HT1080 (cell line): ENCODE measurements at places on chromosomes 1 and 21. TPM values are rescaled to one million over a fixed set of nuclear protein-coding genes. Genes with fewer than 3 reads are reported as not detected.

GREM2 gene
- not detected in 2 replicates for total RNA-seq

ADAMTSL4 gene
- 0.06 and 0.47 TPM in 2 replicates for total RNA-seq

CFAP74 gene
- not detected in 2 replicates for total RNA-seq

KCNN3 gene
- 0.20 and 0.34 TPM in 2 replicates for total RNA-seq

KLHDC8A gene
- not detected in 2 replicates for total RNA-seq

WNT3A gene
- total RNA-seq = not detected in 2 replicates

CRB1 gene
- not detected in 2 replicates for total RNA-seq

FOXO6 gene
- total RNA-seq = 0.90 and 0.97 TPM in 2 replicates

HHIPL2 gene
- 0.70 and 1.3 TPM in 2 replicates for total RNA-seq

C1orf210 gene
- total RNA-seq = not detected in 2 replicates

A3GALT2 gene
- not detected in 2 replicates for total RNA-seq

DNA sequence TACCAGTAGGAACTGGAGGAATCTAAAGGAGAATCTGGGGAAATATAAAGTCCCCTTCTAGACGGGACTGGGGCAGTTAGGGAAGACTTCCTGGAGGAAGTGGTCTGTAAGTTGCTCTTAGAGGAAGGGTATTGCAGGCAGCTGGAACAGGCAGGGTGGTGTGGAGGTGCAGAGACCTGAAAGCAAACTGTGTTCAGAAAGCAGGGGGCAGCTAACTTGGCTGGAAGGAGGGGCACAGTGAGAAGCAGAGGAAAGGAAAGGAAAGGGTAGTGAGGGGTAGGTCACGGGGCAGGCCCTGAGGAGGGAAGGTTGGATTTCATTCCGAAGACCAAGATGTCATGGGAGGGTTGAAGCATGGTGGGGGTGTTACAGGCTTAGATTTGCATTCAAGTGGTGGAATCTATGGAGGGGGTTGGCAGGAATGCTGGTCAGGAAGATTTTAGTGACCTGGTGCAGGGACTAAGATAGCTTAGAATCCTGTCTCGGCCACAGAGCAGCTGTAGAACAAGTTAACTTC, 240.7 kb downstream of the FOXD2 start:
- no peak for DNase-seq

DNA sequence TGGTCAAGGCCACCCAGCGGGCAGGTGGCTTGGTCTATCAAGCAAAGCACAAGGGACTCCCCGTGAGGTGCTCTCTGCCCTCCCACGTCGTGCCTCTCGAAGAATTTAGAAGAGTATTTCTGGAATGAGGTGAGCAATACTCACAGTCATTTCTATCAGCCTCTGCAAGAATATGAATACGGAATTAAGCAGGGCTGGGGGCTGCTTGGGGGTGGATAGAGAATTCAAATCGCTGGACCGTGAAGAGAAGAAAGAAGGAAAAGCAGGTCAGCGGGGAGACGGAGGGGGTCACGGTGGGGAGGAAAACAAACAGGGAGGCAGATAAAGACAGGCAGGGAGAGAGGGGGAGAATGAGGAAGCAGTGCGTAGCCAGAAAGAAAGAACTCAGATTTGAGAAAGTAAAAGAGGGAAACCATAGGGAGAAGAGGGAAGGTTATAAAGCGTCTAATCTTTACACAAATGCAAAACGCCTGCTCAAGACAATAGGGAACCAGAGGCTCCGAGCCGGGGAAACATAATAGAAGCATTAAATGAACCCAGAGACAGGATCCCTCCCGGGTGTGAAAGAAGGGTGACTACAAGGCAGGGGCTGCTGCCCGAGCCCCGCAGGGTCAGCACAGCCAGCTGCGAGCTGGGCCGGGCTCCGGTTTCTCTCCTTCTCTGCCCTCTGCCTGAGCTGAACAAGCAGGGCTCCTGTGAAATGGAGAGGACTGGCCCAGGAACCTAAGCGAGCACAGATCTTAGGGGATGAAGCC, 2.1 kb upstream of the EDN2 start:
- DNase-seq = no peak

- DNase-seq = no peak
Measured at GRCh38 chr1:86184426-86184825, 27.9 kb upstream of the COL24A1 start.

- no peak for DNase-seq
Measured at GRCh38 chr1:59815892-59816291, 1.1 kb downstream of the HOOK1 start.

- DNase-seq = peak; percentile 12
Measured at GRCh38 chr1:47785561-47786271, 211.5 kb downstream of the TRABD2B start.

- DNase-seq = no peak
Measured at GRCh38 chr1:203930342-203930741, 68.9 kb downstream of the SNRPE start.

- no peak for DNase-seq
Measured at GRCh38 chr1:21341022-21341421, 50.8 kb upstream of the ECE1 start.

GRCh38 chr1:7408771-7409150, 362.3 kb upstream of the VAMP3 start:
- no peak for DNase-seq

- peak; percentile 48 for DNase-seq
Measured at GRCh38 chr1:160618763-160619274, 28.0 kb downstream of the SLAMF1 start.

DNA sequence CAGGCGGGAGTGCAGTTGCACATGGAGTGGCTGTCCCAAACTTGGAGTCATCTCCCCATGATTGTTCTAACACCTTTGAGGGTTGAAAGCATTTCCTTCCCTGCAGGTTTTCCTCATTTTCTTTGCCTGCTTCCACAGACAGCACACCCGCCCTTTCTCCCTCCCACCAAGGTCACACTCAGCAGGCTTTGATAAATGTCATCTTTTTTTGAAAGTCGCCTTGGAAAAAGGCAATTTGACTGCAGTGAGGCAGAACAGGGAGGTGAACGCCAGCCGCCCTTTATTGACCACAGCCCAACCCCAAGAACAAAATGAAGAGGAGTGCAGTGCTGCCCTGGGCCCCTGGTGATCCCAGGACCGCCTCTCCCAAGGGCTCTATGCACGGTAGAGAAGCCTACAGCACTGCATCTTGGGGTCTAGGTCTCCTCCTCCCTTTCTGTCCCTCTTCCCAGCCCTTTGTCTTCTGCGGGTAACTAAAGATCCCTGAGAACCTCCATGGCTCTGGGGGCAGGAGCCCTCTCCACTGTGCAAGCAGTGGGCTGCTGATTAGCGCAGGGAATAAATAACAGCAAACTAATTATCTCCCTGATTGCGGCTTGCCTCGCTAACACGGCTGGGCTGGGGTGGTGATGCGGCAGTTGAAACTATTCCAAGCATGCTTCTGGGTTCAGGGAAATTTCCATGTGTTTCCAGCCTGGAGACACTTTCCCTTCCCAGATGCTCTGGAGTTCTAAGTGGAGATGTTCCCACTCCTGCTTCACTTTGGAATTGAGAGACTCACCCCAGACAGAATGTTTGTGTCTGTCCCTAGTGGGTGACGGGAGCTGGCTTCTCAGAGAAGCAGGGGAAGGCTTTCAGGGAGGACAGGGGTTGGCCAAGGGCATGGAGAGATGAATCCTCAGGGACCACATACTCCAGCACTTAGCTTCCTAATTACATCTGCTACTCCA, 11.8 kb upstream of the AMIGO1 start:
- DNase-seq = no peak

- DNase-seq = no peak
Measured at GRCh38 chr1:206793620-206794019, 21.3 kb upstream of the IL10 start.

GRCh38 chr1:109598655-109599054, 20.8 kb downstream of the GNAT2 start:
- no peak for DNase-seq

DNA sequence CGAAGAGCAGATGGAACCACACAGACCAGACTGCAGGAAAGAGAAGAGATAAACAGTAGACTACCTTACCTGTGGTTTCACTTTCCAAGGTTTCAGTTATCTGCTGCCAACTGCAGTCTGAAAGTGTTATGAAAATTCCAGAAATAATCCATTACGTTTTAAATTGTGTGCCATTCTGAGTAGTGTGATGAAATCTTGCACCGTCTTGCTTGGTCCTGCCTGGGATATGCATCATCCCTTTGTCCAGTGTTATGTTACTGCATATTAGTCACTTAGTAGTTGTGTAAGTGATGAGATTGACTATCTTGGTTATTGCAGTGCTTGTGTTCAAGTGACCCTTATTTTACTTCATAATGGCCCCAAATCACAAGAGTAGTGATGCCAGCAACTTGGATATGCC, 33.9 kb downstream of the DNAJC6 start:
- peak; percentile 44 for DNase-seq

DNA sequence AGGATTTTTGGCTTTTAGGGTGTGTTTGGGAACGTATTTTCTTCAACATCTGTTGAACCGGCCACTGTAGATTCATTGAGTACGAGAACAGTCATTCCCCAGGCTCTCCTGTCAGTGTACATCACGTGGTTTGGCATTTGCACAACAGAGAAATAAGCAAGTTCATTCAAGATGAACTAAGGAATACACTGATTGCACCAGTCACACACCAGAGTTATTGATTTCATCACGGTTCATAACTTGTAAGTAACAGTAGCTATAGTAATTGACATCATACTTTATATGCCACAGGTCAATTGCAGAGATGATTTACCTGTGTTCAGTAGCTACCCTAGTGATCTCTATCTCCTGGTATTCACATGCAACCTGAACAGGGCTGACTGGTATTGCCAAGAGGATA, 90.7 kb upstream of the ETS2 start:
- DNase-seq = no peak

DNA sequence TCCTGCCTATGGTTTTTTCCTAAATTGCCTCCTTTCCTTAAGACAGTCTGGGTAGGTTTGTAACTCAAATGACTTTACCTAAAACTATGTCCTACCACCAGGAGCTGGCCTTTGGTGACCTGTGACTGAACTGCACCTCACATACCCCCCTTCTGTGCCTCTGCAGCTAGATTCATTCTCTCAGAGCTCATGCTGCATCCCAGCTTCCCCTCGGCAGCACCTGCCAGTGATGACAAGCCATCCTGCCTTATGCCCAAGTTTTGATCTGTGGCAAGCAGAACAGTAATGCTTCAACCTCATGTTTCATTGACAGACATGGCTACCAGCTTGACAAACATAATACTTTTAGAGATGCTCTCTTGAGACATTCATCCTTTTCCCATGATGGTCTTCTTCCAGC, 141.9 kb downstream of the TSEN15 start:
- DNase-seq = no peak

DNA sequence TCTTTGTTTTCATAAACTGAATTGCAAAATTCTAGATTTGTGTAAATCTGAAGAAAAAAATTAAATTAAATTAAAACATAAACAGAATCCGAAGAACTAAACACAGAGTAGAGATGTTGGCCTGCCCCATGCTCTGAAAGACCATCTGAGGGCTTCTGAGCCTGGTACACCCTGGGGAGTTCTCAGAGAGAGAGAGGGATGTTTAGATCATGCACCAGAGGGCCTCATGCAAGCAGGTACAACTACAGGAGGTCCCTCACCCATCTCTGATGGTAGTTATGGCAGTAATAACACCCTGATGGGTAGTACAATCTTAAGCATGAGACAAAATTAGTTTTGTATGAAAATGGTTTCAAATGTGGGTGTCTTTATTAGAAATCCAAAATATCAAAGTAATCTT, 127.7 kb downstream of the TGFB2 start:
- DNase-seq = no peak

GRCh38 chr1:54538538-54538937, 9.5 kb upstream of the ACOT11 start:
- DNase-seq = no peak

- DNase-seq = no peak
Measured at GRCh38 chr21:27371115-27371974, 404.5 kb upstream of the ADAMTS5 start.

GRCh38 chr1:54397090-54397591, 9.1 kb downstream of the SSBP3 start:
- DNase-seq = no peak

GRCh38 chr21:37686991-37687810, 229.1 kb downstream of the KCNJ6 start:
- DNase-seq = no peak

- no peak for DNase-seq
Measured at GRCh38 chr1:226078374-226078773, 15.9 kb downstream of the H3-3A start.

- DNase-seq = peak; percentile 24
Measured at GRCh38 chr1:186404454-186405051, 28.9 kb downstream of the ODR4 start.

GRCh38 chr1:218034468-218034867, 250.6 kb upstream of the RRP15 start:
- DNase-seq = no peak
